ENCODE measurements at places on chromosomes 4 and X.

- no peak for DNase-seq
Observed at GRCh38 chr4:37770016-37770415, 56.5 kb upstream of the PGM2 start.

- no peak for DNase-seq
Observed at GRCh38 chrX:10567136-10567535, 53.2 kb downstream of the MID1 start.

- no peak for DNase-seq
Observed at GRCh38 chr4:6562931-6563901, 11.8 kb upstream of the MAN2B2 start.

- DNase-seq, result no peak
Observed at GRCh38 chr4:142556570-142557238, 289.4 kb downstream of the INPP4B start.

DNA sequence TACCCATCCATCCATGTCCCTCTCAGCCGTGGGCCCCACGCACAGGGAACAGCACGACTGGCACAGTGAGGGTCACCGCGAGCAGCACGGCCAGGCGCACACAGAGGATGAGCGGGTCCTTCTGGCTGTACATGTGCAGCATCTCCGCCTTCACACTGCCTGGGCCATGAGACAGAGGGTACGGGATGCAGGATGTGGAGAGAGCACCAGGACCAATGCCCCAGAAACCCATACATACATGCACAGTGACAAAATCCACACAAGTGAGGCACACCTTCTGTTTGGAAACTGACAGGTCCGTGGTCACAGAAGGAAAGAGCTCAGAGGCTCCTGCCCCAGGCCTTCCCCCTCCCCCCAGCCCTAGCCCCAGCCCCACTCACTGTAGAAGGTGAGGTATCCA lies 9.5 kb downstream of the SLC38A5 start:
- no peak for DNase-seq

Data from SHP77 (cell line).